Mesenteric fat pad (tissue), 1 donor: ENCODE measurements at places on chromosomes 6 and 20. TPM values are rescaled to one million over a fixed set of nuclear protein-coding genes. Genes with fewer than 3 reads are reported as not detected.

GRCh38 chr6:93786474-93787330 lies 367.3 kb upstream of the EPHA7 start:
- DNase-seq, result no peak

The NUP43 gene
- total RNA-seq, result 29.9 TPM

GRCh38 chr6:55678330-55679224 lies 99.6 kb upstream of the HMGCLL1 start:
- no peak for DNase-seq

GRCh38 chr6:69935079-69935478 lies 68.7 kb downstream of the COL19A1 start:
- DNase-seq, result no peak

The CENPQ gene
- total RNA-seq, result 3.1 TPM

GRCh38 chr20:14312001-14312400 lies 25.4 kb downstream of the FLRT3 start:
- DNase-seq, result no peak

DNA sequence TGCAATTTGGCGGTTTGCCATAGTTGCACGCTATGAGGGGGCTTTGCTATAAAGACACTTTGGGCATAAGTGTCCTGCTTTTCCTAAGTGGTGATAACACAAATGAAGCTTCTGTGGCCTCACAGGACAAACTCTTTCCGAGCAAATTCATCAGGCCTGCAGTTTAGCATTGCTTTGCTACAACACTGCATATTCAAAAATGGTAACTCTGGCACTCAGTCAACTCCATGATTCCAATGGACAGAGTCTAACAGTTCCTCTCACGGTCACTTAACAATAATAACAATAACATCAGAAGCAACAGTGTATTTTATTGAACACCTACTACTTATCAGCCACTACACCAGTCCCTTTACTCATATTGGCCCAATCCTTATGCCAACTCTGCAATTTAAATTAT lies 222.5 kb downstream of the FRK start:
- no peak for DNase-seq
